ENCODE measurements at places on chromosomes 1 and 21. TPM values are rescaled to one million over a fixed set of nuclear protein-coding genes. Genes with fewer than 3 reads are reported as not detected.

- no peak for DNase-seq
These were observed 332.4 kb upstream of the DUSP10 start for GRCh38 chr1:222074317-222074716.

Gene FTCD
- 1.1 TPM for polyA plus RNA-seq

Gene VCAM1
- polyA plus RNA-seq, result not detected

- no peak for DNase-seq
These were observed 149.9 kb downstream of the ZNF326 start for GRCh38 chr1:90144820-90145219.

GRCh38 chr1:87052961-87053360, 138.5 kb downstream of the HS2ST1 start:
- no peak for DNase-seq

Gene CTSK
- polyA plus RNA-seq, result 9.2 TPM

DNA sequence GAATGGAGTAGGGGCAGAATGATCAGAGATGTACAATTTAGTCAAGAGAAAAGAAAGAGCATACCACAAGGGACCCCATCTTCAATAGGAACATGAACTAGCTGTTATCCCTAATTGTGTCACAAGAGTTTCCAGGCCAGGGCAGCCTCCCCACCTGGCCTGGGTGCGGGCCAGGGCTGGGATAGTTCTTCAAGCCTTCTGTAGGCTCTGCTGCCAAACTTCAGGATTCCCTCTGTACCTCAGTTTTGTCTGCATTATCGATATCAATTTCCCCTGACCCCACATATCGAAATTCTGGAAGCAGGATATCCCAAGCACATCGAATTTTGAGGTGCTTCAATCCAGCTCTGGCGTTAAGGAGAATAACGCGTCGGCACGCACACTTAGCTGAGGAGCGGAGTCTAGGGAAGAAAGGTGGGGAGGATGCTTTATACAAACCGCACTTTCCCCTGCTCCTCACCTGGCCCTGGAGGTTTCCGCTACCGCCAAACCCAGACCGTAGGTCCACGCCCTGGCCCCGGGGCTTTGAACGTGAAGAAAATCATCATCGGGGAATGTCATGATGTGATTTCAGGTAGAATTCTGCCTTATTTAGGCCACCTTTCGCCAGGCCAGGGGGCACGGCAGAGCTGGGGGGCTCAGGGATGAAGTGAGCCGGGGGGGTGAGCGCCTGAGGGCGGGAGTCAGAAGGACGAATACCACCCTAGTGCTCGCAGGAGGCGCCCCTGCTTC, 7.4 kb downstream of the HLX start:
- DNase-seq, result no peak

- DNase-seq, result no peak
These were observed 81.1 kb downstream of the PGM1 start for GRCh38 chr1:63674238-63674864.

DNA sequence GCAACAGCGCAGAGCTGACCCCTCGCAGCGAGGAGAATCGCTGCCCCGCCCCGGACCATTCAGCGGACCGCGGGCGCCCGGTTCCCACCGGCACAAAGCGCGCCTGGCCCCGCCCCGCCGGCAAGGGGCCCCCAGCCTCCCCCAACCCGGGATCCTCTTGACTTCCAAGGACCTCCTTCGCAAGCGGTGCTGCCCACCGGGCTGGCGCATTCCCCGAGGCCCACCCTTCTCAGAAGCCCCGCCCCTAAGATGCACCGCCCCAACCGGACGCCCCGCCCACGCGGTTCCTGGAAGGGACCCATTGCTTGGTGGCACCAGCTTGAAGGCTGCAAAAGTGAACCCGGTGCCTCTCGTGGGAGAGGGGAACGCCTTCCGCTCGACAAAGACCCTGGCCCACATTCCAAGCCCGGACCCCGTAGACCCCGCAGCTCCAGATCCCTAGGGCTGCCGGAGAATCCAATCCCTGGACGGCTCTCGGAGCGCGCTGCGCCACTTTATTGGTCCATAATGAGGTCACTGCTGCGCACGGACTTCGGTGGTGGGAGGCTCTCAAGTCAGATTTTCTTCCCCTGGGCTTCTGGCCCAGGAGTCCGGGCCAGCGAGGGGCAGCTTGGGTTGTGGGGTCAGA, 2.0 kb downstream of the HES3 start:
- no peak for DNase-seq

- DNase-seq, result no peak
These were observed 399.2 kb downstream of the PTBP2 start for GRCh38 chr1:97120806-97121205.

Gene SRSF4
- polyA plus RNA-seq, result 48.4 TPM

- no peak for DNase-seq
These were observed 862.7 kb downstream of the PLA2G4A start for GRCh38 chr1:187691439-187691838.

- no peak for DNase-seq
These were observed 69.6 kb upstream of the C1orf105 start for GRCh38 chr1:172350856-172351255.

Gene OR2T29
- polyA plus RNA-seq, result 0.40 TPM

GRCh38 chr1:21362096-21362495, 71.8 kb upstream of the ECE1 start:
- DNase-seq, result no peak

- DNase-seq, result no peak
These were observed 21.1 kb downstream of the LMOD1 start for GRCh38 chr1:201925301-201925567.

- peak; percentile 72 for DNase-seq
These were observed 13.5 kb upstream of the ACBD6 start for GRCh38 chr1:180515857-180516388.

GRCh38 chr1:19430121-19431068, 54.9 kb downstream of the CAPZB start:
- no peak for DNase-seq

GRCh38 chr1:20389571-20389970, 96.4 kb downstream of the CAMK2N1 start:
- DNase-seq, result no peak

- DNase-seq, result no peak
These were observed 10.0 kb downstream of the ITLN1 start for GRCh38 chr1:160874935-160875334.

Gene DRAXIN
- polyA plus RNA-seq, result 0.26 TPM

Gene LRRIQ3
- 1.1 TPM for polyA plus RNA-seq

Gene NHLH1
- polyA plus RNA-seq, result 0.27 TPM

- no peak for DNase-seq
These were observed 274.4 kb upstream of the CXADR start for GRCh38 chr21:17238468-17238867.

Data from B cell (primary cell).